ENCODE measurements at places on chromosomes 12 and 14. TPM values are rescaled to one million over a fixed set of nuclear protein-coding genes. Genes with fewer than 3 reads are reported as not detected.

- DNase-seq = no peak
Measured at GRCh38 chr12:116528065-116528464, 31.1 kb upstream of the MAP1LC3B2 start.

- no peak for DNase-seq
Measured at GRCh38 chr12:113200021-113200797, 14.7 kb downstream of the RITA1 start.

DNA sequence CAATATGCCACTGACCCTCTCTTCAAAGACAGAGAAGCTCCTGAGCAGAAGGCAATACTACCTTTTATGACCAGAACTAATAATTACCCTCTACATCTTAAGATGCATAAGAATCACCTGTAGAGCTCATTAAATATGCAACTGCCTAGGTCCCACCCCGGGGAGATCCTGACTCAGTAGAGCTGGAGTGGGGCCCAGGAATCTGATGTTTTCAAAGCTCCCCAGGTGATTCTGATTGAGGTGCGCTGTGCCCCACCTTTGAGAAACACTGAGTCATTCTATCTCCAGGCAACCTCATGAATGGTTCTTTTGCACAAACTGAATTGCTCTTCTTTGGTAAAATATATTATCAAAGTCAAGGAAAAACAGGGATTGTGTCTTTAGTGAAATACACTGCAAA is 149.3 kb upstream of the BMP4 start:
- DNase-seq = no peak

DNA sequence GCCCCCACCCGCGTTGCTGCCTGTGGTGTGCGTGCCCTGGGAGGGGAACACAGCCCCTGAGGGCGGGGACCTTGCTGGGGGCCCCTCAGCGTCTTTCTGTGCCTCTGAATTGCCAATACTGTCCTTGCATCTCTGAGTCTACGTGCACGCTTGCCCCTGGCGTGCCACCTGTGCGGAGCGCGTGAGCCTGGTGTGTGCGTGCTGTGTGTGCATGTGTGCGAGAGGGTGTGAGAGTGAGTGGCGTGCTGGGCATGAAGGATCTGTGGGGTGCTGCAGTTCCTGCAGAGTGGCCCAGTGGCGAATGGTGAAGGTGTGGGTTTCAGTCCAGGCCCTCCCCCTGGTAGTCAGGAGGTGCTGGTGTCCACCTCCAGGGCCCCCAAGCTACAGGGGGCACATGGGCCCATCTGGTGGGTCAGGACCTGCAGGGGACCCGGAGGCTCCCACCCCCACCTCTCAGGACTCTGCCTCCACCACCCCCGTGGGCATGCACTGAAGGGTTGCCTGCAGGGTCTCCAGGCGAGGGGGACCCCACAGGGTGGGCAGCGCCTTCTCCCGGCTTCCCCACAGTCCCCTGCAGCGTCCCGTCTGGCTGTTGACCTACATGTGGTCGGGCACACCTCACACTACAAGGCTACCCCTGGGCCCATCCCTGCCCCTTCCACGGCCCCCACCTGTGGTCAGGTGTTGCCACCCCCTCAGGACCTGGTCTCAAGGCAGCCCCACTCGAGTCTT is 21.0 kb downstream of the FBRSL1 start:
- DNase-seq = no peak

GRCh38 chr12:13504736-13505135 is 308.2 kb downstream of the EMP1 start:
- DNase-seq = no peak

DNA sequence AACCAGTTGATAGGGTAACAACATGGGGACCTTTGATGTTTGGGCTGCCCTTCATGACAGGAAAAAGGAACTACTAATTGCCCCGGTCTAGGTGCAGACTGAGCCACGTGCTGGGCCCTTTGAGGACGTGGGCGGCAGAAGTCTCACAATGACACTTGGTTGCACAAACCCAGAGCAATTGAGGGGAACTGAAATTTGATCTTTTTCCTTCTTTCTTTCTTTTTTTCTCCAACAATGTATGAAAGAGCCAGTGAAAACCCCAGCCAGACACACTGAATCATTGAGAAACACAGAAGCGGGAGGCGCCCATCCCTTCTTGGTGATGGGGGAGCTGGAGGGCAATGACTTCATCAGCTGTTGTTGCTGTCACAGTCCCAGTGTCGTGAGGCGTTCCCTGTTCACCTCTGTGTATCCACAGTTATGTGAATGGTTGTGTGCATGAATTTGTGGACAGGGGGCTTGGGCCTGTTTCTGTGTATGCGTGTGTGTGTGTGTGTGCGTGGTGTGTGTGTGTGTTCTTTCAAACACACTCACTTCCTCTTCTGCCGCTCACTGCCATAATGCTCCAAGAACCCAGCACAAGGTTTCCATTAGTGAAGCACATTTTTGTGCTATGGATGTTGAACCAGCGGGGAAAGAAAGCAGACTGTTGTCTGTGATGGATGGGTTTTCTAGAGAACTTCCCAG is 137.5 kb upstream of the CCND2 start:
- peak; percentile 80 for DNase-seq

DNA sequence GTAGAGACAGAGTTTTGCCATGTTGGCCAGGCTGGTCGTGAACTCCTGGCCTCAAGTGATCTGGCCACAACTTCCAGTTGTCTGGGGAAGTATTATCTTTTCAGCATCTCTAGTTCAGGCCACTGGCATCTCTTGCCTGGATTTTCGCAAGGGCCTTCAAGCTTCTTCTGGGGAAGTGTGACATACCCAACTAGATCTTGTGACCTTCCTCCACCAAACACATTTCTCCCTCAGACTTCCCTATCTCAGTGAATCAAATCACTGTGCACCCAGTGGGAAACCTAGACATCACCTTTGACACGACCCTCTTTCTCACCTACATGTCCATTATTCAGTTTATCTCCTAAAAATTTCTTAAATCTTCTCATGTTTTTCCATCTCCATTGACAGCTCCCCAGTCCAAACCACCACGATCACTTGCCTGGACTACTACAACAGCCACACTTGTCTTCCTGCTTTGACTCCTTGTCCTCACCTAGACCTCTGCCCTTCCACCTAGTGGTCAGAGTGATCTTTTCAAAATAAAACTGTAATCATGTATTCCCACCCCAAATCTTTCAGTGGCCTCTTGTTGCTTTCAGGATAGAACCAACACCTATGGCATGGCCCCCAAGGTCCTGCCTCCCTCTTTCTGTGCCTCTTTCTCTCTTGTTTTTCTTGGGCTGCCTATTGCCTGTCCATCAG is 3.3 kb downstream of the EEF1AKMT3 start:
- DNase-seq = no peak

- no peak for DNase-seq
Measured at GRCh38 chr12:32261638-32262037, 137.7 kb upstream of the FGD4 start.

The SMCO2 gene
- total RNA-seq = 0.37 TPM

The RTN1 gene
- not detected for total RNA-seq

The RDH12 gene
- total RNA-seq = not detected
